LHCN-M2 (cell line): ENCODE measurements at places on chromosomes 7 and 10.

DNA sequence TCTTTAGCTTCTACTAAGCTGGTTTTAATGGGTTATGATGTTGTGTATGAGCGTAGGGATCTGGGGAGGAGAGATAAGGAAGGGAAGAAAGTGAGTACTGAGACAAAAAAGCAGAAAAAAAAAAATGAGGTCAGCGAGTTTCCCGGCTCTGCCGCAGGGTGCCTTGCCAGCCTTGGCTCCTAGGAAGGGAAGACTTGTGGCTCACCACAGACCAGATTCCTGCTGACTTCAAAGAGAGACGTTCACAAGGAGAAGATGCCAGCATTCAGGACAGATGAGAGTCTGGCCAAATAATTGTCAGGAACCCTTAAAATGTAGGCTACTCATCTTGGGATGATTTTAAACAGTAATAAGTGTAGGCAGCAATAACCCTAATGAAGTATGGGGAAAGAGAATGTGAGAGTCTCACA is 11.4 kb upstream of the FAS start:
- peak; percentile 94 for DNase-seq

DNA sequence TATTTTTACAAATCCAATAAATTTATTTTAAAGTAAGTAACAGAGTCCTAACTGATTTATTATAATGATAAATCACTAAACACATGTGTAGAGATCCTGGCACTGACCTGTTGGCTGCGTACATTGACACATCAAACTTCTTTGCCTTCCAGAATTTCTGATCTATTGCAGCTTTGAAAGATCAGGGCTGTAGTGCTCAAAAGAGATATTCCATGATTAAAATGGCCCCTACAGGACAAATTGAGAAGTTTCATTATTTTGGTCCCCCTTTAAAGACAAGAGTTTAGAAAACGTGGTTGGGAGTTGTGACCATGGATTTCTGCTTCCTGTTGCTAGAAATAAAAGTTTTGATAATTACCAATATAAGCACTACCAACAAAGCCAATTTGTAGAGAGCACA is 87.7 kb upstream of the PDK4 start:
- DNase-seq = peak; percentile 55

GRCh38 chr7:144074374-144074773 is 4.8 kb downstream of the OR2A25 start:
- no peak for DNase-seq

GRCh38 chr10:72610466-72610865 is 15.4 kb downstream of the MICU1 start:
- DNase-seq = no peak

DNA sequence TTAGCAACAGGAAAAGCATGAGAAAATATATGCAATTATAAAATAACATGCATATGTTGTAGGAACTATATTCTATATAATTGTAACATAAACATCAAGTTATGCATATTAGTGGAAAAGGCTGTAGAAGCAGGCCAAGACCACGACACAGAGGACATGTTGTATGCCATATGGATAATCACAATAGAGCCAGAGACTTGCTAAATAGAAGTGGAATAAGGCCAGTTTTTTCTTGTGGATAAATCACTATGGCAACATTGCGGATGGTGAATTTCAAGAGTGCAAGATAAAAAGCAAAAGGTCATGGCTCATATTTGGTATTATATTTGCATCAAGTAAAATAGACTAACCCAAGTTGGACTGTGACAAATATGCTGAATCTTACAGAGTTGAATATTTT is 93.0 kb downstream of the PCDH15 start:
- DNase-seq = no peak

GRCh38 chr10:102285133-102285532 is 39.8 kb downstream of the GBF1 start:
- DNase-seq = no peak

GRCh38 chr7:131845573-131846314 is 289.3 kb upstream of the PODXL start:
- no peak for DNase-seq

DNA sequence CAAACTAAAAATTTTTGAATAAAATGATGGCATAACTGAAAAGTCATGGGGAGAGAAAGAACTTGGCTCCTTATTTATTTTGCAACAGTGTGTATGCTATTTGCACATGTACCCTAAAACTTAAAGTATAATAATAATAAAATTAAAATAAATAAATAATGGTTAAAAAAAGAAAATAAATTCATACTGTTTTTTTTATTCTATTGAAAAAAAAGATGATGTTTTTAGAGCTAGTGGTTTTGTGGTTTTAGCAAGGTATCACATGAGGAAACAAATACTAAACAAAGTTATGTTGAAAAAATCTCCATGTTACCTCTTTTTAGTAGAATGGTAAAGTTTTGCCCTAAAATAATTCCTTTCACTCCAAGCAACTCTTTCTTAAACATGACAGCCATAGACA is 26.2 kb downstream of the TMEM168 start:
- DNase-seq = peak; percentile 4

DNA sequence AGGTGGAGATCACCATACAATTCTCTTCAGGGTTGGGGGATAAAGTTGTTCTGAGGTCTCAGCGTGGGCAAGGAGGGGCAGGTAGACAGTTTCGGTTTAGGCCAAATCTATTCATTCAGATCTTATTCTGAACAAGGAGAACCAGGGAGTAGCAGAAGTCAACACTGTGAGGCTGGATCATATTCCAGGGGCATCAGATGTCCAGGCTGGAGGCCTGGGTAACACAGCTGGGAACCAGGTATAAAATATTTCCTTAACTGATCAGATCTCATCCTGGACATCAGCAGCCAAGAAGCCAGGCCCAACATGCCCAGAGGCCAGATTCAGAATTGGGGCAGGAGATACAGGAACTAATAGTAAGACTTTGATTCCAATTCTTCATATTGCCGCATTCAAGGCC is 19.2 kb upstream of the FLNC start:
- no peak for DNase-seq

GRCh38 chr10:86058964-86059363 is 307.6 kb downstream of the GRID1 start:
- DNase-seq = no peak

DNA sequence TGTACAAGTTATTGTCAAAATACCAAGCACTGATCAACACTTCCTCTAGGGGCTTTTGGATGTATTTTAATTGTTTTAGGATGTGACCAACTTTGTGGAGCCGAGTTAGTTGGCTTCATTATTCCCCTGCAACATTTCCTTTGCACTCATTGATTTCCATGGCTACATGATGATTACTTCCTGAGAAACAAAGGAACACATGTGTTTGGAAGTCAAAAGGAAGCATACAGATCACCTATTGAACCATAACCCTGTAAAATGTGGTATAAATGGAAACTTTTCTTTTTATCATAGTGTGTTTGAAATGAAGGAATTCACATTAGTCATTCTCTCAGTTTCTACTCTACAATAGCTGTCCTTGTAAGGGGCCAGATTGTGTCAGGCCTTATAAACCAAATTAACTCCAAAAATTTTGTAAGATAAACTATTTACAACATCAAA is 32.2 kb upstream of the EXOC6 start:
- no peak for DNase-seq

- DNase-seq = no peak
These were observed 647.2 kb upstream of the STEAP1 start for GRCh38 chr7:89507034-89507433.

- no peak for DNase-seq
These were observed 547.5 kb upstream of the FOXK1 start for GRCh38 chr7:4134631-4135030.

GRCh38 chr7:1752111-1752510 is 82.0 kb downstream of the ELFN1 start:
- no peak for DNase-seq

GRCh38 chr10:123633106-123633505 is 33.0 kb upstream of the GPR26 start:
- no peak for DNase-seq

DNA sequence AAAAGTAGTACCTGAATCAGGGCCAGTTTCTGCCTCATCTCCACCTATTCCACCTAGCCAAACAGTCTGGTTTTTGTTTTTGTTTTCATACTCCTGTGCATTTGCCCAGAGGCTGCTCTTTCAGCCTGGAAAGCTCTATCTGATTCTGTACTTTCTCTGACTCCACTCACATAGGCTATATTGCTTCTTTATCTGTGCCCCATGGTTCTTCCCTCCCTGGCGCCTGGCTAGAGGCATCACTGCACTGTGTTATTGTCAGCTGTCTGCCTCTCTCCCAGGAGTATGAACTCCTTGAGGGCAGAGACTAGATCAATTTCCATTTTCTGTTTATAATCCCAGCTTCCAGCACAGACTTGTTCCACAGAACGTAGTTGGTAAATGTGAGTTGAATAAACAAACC is 5.1 kb upstream of the LMOD2 start:
- no peak for DNase-seq

- DNase-seq = peak; percentile 58
These were observed 52.5 kb upstream of the FRMD4A start for GRCh38 chr10:14383266-14383665.

DNA sequence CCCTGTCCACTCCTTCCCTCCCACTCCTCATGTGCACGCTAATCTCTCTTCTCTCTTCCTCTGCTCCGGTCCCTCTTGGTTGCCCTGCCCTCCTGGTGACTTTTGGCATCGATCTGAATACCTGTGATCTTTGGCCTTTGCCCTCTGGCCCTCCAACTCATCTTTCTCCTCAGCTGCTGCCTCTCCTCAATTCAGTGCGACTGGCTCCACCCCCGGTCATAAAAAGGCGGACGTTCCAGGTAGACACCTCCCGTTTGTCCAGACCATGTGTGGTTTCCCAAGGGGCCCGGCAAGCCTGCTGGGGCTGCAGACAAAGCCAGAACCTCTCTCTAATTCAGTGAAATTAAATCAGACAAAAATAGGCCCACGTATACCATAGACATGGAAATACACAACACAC is 96.8 kb downstream of the COL13A1 start:
- no peak for DNase-seq

- no peak for DNase-seq
These were observed 24.1 kb upstream of the EPC1 start for GRCh38 chr10:32371101-32371500.

DNA sequence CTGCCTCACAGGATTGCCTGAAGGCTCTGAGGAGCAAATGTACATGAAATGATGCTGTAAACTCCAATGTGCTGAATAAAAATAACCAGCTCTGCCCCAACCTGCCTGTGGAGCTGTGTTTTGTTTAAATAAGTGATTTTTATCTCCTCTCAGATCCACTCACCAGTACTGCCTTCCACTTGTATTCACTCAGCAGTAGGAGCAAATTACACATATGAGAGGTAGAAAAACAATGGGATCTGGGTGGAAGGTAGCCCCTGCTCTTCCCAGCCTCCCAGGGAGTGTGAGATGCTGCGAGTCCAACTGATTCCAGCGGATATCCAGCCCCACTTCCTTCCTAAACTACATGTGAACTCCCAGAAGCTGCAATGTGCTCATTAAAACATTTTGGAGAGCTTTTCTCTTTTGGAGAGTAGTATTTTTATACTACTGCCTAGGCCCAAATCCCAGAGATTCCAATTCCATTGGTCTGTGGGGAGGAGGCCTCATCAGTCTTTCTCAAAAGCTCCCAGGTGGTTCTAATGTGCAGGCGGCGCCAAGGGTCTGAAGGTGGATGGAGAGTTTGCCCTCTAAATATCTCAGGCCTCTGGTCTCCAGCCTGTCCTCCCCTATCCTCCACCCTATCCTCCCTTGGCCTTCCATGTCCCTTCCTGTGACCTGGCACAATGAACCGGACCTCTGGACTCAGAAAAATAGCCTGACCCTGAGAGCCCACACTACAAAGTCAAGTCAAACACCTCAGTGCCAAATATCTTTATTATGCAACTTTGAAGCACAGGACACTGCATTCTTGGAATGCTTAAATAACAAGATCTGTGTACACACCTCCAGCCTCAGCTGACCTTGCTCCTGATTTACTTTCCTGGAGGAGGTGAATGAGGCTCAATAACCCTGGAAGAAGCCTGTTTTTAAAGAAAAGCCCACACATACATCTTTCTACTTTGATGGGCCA is 46.2 kb downstream of the CPVL start:
- no peak for DNase-seq

DNA sequence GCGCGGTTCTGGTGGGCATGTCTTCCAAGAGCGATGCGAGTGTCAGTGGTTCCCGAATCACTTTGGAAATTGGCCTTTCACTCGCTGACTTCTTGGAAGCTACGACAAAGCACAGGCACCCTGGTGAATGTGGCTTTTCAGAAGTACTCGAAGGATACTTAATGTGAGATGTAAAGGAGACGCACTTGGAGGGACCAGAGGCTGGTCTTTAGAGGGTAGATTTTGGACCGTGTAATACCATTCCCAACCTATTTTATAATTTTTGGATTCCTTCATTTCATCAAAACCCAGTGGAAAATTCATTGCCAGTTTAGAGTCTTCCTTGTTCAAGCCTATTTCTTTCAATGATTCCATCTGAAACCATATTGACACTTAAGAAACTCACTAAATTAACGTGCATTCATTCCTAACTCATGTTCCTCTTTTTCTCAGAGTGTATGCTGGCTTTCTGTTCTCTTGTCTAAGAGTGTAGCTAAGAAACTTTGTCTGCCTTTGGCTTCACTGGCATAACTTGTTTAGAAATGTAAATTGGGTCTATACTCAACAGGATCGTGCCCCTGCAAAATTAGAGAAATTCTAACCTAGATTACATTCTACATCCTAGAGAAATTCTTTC is 645 bp upstream of the COPG2 start:
- no peak for DNase-seq

DNA sequence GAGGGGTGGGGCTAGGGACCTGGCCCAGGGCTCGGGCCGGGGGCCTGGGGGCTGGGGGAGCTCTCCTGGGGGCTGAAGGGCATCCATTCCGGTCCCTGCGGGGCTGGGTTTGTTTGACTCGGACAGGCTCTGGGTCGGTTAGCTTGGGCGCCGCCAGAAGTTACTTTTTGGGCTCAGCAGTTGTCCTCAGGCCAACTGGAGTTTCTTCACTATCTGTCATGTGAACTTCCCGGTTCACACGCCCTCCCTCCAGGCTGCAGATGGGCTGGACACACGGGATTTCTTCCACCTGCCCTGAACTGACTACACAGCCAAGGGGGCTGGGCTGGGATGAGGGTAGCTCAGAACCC is 3.8 kb downstream of the SLC4A2 start:
- DNase-seq = peak; percentile 86

DNA sequence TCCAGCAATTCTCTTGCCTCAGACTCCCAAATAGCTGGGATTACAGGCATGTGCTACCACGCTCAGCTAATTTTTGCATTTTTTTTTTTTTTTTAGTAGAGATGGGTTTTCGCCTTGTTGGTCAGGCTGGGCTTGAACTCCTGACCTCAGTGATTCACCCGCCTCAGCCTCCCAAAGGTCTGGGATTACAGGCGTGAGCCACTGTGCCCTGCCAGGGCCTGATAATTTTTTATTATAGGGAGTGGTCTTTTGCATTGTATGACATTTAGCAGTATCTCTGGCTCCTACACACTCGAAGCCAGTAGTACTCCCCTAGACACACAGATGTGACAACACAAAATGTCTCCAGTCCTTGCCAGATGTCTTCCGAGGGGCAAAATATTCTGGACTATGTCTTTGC is 124.0 kb downstream of the DKK1 start:
- DNase-seq = peak; percentile 26

GRCh38 chr7:99380032-99380822 is 5.7 kb downstream of the ARPC1B start:
- no peak for DNase-seq
